ENCODE measurements at places on chromosomes 4 and X.

DNA sequence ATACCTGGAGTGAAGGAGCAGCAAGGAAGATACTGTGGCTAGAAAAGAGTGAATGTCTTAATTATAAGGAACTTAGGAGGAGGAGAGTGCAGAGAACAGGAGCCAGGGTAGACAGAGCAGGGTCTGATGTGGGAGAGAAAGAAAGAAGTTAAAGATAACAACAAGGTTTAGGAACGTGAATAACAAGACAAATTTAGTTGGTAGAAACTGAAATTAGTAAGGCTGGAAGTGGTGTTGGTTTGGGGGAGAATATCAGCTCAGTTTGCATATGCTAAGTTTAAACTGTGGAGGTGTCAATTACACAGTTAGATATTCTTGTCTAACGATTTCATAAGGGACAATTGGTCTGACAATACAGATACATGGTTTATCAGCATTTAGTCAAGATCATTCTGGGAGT lies 1123.7 kb upstream of the PABPC4L start:
- DNase-seq: no peak

DNA sequence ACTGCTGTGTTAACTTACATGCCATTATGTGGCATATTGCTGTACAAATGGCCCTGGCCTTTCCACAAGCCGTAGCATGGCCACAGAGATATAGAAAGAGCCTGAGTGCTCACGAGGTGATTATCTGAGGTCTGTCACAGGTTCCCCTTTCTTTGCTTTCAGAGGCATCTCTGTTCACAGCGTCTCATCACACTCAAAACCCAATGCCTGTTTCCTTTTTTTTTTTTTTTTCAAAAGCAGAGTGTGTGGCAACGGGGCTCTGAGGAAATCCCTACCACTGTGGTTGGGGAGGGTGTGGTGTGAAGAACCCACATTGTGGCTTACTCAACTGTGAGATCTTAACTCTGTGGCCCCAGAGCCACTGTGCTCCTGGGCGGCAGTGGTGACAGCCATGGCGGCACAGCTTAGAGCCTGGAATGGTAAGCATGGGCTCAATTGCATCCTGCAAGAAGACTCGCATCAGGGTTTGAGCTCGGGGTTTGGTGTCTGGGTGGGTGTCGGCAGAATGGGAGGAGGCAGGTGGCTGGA lies 30.8 kb downstream of the RTL5 start:
- no peak for DNase-seq

DNA sequence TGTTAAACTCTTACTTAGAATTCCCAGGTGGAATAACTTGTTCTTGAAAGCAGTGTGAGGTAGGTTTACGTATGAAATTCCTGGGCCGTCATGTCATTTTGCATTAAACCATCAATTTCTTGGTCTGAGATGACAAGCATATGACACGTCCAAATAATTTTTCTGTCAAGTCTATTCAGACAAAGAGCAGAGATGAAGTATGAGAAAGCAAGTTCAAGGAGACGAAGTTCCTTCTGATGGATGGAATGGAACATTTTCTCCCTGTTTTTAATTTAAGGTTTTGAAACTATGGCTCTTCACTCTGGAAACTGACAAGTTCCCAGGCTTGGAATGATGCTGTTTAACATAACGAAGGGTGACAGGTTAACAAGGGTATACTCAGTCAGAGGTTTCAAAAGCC lies 252.8 kb upstream of the SFRP2 start:
- DNase-seq: no peak

DNA sequence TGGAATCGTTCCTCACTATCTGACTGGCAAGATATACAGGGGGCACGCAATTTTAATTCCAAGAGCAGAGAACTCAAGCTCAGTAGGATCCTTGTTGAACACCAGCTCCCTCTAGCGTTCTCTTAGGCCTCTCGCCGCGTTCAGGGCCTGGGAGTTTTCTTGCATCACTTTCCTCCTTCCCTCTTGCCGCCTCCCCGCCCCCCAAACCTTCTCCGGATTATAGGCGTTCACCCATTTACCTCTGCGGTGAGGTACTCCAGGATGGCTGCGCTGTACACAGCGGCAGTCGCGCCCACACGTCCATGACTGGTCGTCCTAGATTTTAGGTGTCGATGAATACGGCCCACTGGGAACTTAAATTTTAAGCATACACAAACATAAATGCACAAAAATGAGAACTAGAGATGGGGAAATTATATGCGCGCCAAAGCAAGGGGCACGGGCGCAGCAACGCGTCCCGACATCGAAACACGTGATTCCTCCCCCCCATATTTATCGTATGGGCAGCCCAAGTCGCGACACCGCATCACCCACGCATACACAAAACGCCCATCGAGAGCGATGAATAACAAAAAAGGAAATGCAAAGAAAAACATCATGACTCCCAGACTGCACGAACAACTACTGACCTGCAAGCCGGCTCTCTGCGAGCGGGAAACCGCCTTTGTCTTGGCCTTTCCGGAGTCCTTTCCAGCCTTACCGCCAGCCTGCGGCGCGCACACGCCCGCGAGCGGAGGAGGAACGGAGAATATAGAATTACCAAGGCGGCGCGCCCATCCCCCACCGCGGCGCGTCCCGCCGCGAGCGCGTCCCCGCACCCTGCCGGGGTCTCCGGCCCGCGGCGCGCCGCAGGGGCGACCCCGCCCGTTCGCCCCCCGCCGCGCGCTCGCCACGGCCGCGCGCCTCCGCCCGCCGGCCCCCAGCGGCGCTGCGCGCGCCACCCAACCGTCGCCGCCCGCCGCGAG lies 759 bp downstream of the H2AZ1 start:
- peak; percentile 90 for DNase-seq

- no peak for DNase-seq
Observed at GRCh38 chr4:185894481-185894880, 82.5 kb upstream of the SORBS2 start.

All from bronchial epithelial cell (primary cell).